Naive B cell (primary cell): ENCODE measurements at places on chromosomes 2 and 18. TPM values are rescaled to one million over a fixed set of nuclear protein-coding genes. Genes with fewer than 3 reads are reported as not detected.
A peak's percentile ranks its signal among the peaks of the same experiment; 100 is the strongest.

DNA sequence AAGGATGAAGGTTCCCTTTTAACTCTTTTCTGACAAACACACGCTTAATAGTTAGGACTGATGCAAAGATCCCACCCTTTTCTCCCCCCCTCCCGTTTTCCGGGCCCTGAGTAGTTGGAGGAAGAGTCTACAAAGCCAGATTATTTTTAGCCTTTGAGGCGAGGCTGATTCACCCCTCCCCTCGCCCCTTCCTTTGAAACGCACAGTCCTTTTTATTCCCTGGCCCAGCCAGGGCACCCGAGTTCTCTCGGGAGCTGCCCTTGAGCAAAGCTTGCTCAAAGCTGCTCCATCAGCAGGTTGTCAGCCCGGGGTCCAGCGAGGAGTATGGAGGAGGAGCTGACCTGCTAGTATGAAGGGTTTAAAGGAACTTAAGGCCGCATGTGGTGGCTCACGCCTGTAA, 47.1 kb upstream of the SPRED2 start:
- no peak for DNase-seq

DNA sequence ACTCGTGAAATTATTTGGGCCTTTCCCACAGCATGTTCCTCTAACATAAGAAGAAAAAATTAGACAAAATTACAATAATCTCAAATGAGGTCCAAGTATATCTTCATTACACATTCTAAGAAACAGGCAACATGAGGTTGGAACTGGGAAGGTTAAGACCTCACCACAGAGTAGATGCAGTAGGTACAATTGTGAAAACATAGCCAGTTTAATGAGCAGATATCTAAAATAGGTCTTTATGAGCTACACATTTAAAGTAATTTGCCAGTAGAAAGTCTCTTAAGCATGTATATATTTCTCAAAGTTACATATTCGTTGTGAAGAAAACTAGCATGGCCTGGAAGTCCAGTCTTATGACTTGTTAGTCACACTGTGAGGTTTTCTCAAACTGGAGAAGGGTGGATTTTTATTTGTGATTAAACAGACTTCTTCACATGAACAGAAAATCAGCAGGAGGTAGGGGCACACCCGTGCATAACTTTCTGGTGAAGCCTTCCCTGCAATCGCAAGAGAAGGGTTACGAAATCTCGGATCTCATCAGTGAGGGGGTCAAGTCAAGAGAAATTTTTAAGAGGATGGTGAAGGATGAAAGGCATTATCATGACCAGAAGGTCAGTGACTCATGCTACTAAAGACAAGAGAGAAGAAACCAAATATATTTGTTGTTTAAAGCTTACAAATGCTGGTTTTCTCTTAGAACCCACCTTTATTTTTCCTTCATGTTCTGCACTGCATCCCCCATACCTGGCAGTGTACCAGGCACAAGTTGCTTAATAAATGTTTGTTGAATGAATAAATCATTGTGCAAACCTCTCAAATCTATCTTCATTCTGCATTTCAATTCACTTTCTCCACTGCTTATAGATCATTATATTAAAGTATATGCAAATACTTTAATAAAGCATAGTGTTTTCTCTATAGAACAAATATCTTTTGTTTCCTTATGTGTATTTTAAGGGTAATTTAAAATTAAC, 5.1 kb upstream of the RAB27B start:
- DNase-seq, result no peak

- DNase-seq, result no peak
Observed at GRCh38 chr2:217650716-217651360, 352.0 kb downstream of the TNS1 start.

GRCh38 chr18:11757084-11757590, 68.1 kb downstream of the GNAL start:
- no peak for DNase-seq

GRCh38 chr2:237766340-237766739, 32.2 kb upstream of the RBM44 start:
- DNase-seq, result no peak

DNA sequence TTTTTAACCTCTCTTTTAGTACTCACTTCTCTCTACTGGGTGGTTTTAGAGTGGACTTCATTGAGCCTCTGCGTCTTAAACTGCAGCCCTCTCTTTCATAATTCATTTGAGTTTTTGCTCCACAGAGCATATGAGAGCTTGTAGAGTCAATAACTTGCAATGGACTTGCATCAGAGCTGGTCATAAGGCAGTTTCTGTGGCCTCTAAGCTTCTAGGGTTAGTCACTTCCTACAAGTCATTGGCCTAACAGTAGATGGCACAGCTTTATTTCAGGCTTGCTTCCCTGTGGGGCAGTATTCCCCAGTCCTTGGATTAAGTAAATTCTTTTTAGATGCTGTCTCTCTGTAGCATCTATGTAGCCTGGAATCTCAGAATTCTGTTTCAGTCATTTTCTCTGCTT, 1435.7 kb downstream of the LRP1B start:
- DNase-seq, result no peak

DNA sequence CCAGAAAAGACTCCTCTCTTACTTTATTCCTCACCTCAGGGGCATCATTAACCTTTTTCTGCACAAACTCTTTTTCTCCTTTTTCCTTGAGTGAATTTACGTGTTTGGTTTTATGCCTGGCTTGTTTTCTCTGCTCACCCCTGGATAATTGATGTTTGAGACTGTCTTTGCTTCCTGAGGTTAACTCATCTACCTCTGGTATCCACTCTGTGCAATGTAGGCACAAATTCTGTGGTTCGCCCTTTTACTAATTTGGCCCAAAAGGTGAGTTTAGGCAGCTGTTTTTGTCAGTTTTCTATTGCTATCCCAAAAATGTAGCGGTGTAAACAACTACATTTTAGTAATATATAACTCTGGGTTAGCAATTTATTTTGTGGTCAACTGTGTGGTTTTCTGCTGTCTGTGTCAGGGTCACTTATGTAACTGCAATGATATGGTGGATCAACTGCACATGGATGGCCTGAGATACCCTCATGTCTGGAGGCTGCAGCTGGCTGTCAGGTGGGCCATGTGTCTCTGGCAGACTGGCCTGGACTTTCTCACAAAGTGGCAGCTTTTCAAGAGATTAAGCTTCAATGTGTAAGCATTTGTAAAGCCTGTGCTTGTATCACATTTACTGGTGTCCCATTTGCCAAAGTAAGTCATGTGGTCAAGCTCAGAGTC, 329.7 kb downstream of the FSIP2 start:
- no peak for DNase-seq

GRCh38 chr18:46073474-46074331, 1.6 kb upstream of the PSTPIP2 start:
- peak; percentile 51 for DNase-seq

GRCh38 chr2:9021563-9022211, 18.2 kb upstream of the MBOAT2 start:
- no peak for DNase-seq

DNA sequence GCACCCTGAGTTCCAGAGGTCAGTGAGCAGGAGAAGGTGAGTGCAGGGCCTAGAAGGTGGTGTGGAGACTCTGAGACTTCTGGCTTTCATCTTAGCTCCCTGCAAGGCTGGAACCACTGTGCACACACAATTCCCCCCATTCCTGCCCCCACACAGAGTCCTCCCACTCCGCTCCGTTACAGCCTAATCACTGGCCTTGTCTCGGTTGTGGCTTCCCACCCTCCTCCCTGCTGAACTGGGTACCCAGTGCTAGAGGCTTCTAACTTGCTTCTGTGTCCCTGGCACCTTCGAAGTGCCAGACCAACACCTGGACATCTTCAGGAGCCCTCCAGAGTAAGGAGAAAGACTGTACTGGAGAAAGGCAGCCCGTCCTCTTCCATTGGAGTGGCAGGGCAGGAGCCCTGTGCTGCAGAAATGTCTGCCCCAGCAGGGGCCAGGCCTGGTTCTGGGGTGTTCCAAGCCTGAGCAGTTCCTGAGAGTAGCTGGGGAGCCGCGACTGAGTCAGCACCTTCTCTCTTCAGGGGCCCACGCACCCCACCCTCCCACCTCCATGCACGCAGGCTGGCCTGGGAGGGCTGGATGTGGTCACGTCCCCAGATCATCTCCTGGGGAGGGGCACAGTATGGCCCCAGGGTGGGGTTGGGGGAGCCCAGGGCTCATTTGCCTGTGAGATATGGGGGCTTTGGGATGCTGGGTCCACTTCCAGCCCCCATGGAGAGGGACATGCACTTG, 23.4 kb downstream of the CROCC2 start:
- DNase-seq, result no peak

- DNase-seq, result no peak
Observed at GRCh38 chr18:60893355-60894097, 439.7 kb upstream of the CDH20 start.

GRCh38 chr2:151906633-151906998, 78.4 kb upstream of the ARL5A start:
- DNase-seq, result no peak

DNA sequence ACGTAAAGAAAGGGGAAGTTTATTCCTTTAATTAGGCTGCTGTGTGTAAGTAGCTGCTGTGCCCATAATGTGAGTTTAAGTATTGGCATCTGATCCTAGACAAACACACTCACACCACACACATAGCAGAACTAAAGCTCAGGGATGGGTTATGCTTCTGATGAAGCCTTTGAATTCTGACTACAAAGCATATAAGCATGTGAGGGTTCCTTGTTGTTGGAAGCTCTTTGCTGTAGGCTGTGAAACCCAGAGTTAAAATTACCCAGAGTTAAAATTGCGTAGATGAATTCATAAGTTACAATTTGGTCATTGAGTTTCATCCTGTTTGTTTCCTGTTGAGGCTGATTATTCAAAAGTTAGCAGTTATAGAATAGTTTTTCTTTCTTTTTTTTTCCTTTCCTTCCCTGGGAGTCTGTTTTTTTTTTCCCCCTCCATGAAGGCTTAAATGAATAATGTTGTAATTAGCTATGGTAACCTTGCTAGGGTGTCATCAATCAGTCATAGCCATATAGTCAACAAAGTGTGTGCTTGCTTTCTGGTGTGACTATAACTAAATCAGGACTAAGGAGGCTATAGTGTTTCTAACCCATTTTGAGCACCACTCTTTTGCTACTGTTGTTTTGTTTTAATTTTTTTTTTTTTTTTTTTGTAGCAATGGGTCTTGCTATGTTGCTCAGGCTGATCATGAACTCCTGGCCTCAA, 426.1 kb downstream of the PARD3B start:
- no peak for DNase-seq

DNA sequence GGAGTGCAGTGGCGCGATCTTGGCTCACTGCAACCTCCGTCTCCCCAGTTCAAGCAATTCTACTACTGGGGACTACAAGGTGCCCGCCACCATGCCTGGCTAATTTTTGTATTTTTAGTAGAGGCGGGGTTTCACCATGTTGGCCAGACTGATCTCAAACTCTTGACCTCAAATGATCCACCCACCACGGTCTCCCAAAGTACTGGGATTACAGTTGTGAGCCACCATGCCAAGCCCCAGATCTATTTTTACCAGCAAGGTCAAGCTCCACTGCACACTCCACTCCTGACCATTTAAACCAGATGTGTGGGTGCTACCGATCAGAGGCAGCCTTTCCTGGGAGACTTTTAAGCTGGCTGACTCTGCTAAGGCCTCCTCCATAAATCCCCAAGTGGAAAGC, 67.5 kb upstream of the CD226 start:
- no peak for DNase-seq

CYBRD1 gene
- polyA plus RNA-seq, result not detected

CHRND gene
- polyA plus RNA-seq, result not detected

C2orf15 gene
- 2.9 TPM for polyA plus RNA-seq

CDKL4 gene
- not detected for polyA plus RNA-seq
